HFFc6 (cell line): ENCODE measurements at places on chromosomes 13 and 19. TPM values are rescaled to one million over a fixed set of nuclear protein-coding genes. Genes with fewer than 3 reads are reported as not detected.

DNA sequence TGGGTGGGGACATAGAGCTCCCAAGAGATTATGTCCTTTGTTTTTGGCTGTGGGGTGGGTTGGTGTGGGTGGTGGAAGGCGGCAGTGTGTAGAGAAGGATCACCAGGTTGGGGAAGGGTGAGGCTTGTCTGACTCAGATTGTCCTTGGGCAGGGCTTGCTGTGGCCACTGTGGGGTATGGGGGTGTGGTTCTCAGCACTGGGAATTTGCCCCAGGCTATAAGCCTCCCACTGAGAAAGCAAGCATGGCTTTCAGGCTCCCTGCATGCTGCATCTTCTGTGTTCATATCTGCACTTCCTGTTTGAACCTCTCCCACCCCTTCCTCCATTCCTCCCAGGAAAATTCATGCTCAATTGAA, 34.9 kb downstream of the DNAJC15 start:
- DNase-seq: peak; percentile 95

The SHC2 gene
- total RNA-seq: not detected in 3 replicates

DNA sequence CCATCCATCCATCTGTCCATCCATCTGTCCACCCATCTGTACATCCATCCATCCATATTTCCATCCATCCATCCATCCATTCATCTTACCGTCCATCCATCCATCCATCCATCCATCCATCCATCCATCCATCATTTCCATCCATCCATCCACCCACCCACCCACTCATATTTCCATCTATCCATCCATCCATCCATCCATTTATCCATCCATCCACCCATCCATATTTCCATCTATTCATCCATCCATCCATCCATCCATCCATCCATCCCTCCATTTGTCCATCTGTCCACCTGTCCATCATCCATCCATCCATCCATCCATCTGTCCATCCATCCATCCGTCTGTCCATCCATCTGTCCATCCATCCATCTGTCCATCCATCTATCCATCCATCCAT, 20.3 kb upstream of the EMC10 start:
- no peak for DNase-seq

DNA sequence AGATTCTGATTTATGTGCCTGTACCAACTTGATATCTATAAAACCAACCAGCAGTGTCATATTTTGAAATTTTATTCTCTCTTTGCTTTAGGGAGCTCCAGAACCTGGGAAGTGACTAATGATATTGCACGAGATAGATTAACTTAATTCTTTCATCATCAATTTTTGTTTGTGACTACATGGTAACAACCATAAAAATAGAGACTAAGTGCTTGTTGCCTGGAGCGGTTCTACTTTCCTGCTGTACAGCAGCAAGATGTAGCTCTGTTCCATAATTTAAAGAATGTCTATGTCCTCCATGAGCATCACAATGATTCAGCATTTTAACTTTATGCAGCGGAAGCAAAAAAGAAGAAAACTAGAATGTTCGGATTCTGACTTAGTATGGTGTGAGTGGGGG, 275.6 kb downstream of the KLF5 start:
- peak; percentile 90 for DNase-seq

The ZNF772 gene
- total RNA-seq: 2.2 and 4.4 TPM in 2 replicates

The PBX4 gene
- total RNA-seq: 0.13 to 0.31 TPM (median 0.30 TPM) in 3 replicates

DNA sequence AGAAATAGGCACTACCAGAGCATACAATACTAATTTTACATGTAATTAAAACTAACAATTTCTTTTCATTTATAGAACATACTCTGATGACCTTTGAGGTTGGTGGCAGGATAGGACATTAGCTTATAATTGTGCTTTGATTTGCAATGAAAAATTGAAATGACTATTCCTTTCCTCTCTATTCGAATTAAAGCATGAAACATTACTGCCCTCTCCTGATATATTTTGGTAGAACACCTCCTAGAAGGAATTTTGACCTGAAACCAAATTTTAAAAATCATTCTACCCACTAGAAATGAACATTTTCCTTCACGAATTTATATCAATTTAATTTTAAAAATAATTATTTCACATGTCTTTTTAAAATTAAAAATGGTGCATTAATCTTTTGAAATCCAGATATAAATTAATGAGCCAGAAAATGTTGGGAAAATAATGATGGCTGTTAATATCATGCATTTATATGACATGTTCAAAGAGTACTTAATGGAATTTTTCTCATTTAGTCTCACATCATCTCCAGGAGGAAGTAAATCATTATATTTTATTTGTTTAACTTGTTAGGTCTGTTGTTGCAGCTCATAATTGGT, 556.3 kb upstream of the ARGLU1 start:
- DNase-seq: no peak

- peak; percentile 96 for DNase-seq
Observed at GRCh38 chr19:48624067-48624594, 4.8 kb downstream of the SPHK2 start.

DNA sequence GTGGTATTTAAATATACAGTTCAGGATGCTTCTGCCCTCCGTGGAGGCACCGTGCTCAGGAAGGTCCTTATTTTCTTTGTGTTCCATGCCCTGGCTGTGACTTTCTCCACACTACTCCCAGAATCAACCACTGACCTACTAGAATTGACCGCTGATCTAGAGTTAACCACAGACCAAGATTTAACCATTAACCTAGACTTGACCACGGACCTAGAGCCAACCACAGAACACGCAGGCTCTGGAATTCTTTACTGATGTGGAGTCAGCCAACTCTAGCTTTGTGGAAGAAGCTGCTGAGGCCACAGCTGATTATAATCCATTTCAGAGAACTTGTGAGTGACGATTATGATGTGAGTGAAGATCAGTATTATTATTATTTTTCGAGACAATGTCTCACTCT, 18.0 kb downstream of the GTF2F2 start:
- no peak for DNase-seq
